ENCODE measurements at places on chromosomes 3 and 15. TPM values are rescaled to one million over a fixed set of nuclear protein-coding genes. Genes with fewer than 3 reads are reported as not detected.

DNA sequence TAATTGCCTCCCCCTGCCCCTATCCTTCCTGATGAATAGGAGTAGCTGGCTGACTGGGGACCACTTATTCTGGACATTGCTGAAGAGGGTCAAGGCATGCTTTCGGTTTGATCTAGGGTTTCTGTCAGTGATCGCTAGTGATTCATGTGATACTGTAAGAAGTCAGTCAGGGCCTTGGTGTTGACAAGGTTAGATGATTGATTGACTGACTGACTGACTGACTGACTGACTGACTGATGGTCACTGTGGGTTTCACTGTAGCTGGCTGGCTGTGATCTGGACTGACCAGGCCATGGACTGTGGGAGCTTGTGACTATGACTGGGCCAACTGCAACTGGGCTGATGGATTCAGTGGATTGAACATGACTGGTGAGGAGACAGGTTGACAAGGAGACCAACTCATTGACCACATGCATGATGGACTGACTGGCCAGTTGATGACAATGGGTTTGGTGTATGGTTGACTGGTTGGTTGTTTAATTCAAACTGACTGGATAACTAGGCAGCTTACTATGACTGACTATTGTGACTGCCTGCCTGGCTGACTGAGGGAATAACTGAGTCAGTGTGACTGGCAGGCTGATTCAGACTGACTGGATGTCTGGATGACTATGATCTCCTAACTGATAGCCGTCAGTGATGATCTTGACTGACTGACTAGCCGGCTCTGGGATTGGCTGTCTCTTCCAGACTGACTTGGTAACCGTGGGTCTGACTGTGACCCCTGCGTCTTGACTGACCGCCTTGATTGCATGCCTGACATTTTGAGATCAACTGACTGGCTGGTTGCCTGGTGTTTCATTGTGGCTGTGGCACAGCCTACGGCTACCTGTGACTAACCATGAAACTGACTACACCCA, 509.9 kb downstream of the SHQ1 start:
- H3K4me3 ChIP-seq, result no peak overlapping the region
- no peaks in the 10 kb centered on the region for H3K27me3 ChIP-seq
- no peak for DNase-seq
- H3K27ac ChIP-seq, result no peak overlapping the region
- H3K4me1 ChIP-seq, result peaks cover 6% of the 10 kb centered on the region
- H3K36me3 ChIP-seq, result no peaks in the 10 kb centered on the region

DNA sequence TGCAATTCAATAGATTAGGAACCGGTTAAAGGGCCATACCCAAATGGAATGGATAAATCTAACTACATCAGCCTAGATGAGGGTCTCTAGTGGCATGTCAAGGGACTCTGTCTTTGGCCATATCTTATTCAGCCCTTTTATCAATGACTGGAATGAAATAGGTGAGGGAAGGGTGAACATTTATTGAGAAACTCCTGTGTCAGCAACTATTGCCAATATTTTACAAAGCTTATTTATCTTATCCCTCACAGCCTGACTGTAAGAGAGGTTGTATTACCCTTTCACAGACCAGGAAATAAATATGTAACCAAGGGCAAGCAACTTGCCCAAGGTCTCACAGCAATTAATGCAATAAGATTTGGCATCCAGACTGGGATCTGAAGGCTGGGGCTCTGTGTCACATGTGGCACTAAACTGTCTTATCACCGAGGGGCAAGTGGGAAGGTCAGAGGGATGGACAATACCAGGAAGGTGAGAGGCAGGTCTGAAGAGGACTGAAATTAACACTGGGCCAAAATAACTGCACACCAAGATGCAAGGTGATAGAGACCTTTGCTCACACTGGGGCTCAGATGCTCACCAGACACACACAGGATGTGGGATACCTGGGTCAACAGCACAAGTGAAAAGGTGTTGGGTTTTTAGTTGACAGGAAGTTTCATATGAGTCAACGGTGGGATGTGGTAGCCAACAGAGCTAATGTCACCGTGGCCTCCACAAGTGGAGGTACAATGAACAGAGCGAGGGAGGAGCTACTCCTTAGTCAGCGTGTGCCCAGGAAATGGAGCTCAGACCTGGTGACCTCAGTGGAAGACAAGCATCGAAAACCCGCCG, 261.3 kb downstream of the RPLP1 start:
- H3K27ac ChIP-seq, result no peak overlapping the region
- H3K27me3 ChIP-seq, result no peaks in the 10 kb centered on the region
- H3K36me3 ChIP-seq, result no peaks in the 10 kb centered on the region
- no peak for DNase-seq
- H3K4me1 ChIP-seq, result no peaks in the 10 kb centered on the region

DNA sequence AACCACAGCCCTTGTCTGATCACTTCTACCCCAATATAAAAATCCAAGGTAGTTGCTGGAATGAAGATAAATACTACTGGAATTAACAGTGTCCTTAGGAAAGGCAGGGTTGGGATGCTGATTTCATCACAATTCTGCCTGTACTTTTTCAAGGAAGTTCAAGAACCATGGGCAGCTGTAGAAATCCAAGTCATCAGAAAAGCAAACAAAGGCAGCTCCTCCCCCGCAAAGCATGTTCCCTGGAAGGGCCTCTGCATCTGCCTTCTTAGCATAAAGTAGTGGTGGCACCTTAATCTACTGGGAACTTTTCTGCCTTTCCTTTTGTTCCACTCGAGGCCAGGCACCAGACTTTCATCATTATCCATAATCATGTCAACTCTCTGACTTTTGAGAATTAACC, 54.4 kb downstream of the ERC2 start:
- no peak for DNase-seq
- no peaks in the 10 kb centered on the region for H3K36me3 ChIP-seq
- no peaks in the 10 kb centered on the region for H3K4me1 ChIP-seq
- no peaks in the 10 kb centered on the region for H3K27me3 ChIP-seq

- no peaks in the 10 kb centered on the region for H3K36me3 ChIP-seq
- H3K4me3 ChIP-seq, result no peak overlapping the region
- H3K27me3 ChIP-seq, result no peaks in the 10 kb centered on the region
- H3K27ac ChIP-seq, result no peak overlapping the region
- no peak for DNase-seq
Observed at GRCh38 chr3:129836381-129837064, 57.0 kb downstream of the TMCC1 start.

DNA sequence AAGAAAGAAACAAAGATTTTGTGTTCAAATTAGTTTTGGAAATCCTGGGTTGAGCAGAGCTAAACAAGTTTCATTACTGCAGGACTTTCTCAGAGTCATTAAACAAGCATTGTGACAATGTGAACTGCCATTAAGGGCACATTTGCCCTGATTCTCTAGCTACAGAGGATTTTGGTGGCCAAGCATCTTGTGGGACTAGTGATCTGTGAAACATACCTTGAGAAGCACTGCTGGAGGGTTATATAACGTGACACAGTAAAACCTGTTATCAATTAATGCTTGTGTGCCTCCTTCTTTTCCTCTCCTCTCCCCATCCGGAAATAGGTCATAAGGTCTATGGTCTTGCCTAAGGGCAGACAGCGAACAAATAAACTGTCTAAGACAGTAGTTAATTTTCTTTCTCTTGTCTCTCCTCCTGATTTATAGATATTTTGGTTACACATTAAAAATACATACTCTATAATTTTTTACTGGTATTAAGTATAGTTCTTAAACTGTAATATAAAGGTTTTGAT, 167.3 kb upstream of the NANOGP8 start:
- peaks cover 4% of the 10 kb centered on the region for H3K36me3 ChIP-seq
- no peaks in the 10 kb centered on the region for H3K27me3 ChIP-seq
- H3K4me1 ChIP-seq, result no peaks in the 10 kb centered on the region
- no peak overlapping the region for H3K4me3 ChIP-seq
- no peak for DNase-seq
- H3K27ac ChIP-seq, result no peak overlapping the region

DNA sequence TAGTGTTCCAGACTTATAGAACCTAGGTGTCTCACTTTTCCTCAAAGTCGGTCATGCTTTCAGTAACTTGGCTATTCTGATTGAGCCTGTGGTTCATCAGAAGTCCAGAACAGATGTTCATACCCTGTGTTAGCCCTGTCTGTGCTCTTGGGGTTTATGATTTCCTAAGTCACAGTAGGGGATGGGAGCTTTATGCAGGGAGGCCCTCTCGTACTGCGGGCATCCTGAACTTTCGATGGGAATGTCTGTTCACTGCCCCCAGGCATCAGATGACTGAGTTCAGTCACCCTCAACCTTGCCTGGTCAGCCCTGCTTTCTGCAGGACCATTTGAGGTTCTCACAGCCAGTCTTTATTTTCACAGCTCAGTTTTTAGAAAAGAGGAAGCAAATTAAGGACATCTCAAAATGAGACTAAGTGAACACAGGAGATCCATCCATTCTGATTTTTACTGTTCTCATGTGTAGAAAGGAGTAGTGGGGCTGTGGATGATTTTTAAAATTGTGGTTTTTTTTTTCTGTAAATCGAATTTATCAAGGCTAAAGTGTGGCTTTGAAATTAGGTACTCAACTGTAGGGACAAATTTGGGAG, 71.3 kb downstream of the CMTM8 start:
- no peaks in the 10 kb centered on the region for H3K36me3 ChIP-seq
- H3K27ac ChIP-seq, result no peak overlapping the region
- H3K4me3 ChIP-seq, result no peak overlapping the region
- H3K4me1 ChIP-seq, result no peaks in the 10 kb centered on the region

KCNMB3 gene
- 3.3 TPM for total RNA-seq

PTPRG gene
- 125 TPM for total RNA-seq

NUP210 gene
- total RNA-seq, result 2.2 TPM
